Ovary (tissue), 10 donors: ENCODE measurements at places on chromosomes 7 and 10. TPM values are rescaled to one million over a fixed set of nuclear protein-coding genes. Genes with fewer than 3 reads are reported as not detected.

- no peak for DNase-seq
Observed at GRCh38 chr7:126569402-126569801, 683.3 kb downstream of the GRM8 start.

GRCh38 chr7:29965030-29965429, 24.6 kb downstream of the SCRN1 start:
- no peak for DNase-seq

- DNase-seq: no peak
Observed at GRCh38 chr7:121279822-121280221, 49.0 kb upstream of the WNT16 start.

DNA sequence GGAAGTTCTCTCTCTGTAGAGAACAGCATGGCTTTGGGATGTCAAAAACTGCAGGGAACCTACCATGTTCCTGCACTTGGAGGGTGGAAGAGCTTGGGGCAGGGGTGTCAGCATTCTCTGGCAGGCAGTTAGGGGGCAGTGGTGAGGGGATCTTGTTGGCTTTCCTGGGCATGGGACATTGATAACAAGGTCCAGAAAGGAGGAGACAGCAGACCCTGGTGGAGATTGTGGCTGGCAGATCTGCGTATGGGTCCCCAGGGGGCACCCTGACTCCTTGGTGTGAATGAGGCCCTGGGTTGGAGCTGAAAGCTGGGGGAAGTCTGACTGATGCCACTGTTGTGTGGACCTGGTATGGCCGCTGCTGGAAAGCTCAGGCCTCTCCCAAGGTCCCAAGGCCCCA, 22.9 kb upstream of the CAMK2B start:
- no peak for DNase-seq

DNA sequence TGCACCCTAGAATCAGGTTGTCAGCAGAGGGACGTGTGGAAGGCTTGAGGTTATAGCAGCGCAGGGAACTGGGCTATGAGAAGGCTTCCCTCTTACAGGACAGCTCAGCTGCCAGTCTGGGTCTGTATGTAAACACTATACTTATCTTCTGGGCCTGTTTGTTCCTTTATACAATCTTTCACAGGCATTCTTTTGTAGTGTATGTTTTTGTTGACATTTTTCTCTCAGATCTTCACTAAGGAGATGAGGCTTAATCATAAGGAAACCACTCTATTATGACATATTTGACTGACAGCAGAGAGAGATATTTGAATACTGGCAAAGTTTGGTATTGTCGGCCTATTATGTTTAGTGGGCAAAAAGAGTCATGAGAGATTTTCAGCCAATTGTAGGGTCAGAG, 929 bp downstream of the GBF1 start:
- DNase-seq: no peak

DNA sequence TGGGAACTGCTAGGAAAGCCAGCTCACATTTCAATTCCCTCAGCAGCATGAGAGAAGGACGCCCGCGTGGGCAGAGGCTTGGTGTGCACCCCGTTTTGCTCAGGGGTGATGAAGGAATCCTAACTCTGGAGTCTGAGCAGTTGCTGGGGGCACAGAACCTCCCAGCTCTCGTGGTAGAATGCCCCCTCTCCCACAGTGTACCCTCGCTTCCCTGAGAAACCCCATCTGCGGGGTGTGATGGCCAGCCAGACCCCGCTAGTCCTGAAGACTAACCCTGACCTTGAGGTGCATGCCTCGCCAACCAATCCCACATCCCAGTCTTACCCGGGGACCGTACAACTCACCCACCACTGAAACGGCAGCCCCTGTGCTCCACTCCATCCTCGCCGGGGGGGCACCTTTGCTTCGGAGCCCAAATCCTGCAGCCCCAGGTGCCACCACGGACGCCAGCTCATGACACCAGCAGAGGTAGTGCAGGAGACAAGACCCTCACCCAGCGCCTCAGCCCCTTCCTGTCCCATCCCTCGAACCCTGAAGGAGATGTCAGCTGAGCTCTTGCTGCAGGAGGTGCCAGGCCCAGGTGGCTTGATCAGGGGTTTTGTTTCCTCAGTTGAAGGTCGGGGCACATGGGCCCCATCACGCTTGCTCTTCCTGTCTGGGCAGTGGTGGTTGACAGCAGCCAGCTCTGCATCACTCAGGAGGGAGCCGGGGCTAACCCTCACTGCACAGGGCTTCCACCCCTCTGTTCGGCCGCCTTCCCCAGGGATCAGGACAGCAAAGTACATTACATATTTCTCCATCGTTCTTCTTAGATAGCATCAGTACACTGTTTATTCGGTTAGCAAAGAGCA, 236.5 kb downstream of the MGMT start:
- no peak for DNase-seq

DNA sequence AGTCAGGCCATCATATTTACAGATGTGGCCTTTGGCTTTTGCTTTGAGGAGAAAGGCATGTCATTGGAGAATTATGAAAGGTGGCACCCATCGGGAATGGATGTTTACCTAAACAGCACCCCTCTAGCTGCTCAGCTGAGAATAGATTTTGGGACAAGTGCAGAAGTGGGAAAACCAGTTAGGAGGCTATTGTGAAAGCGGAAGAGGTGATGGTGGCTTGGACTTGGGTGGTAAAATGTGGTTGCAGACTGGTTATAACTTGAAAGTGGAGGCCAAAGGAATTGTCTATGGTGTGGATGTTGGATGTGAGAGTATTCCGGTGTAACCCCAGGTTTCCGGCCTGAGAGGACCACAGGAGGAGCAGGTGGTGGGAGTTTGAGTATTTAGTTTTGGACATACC, 5.2 kb upstream of the SLC12A9 start:
- DNase-seq: no peak

GRCh38 chr10:79191951-79192676, 123.3 kb downstream of the ZMIZ1 start:
- no peak for DNase-seq

GRCh38 chr7:158468700-158469296, 118.8 kb downstream of the PTPRN2 start:
- DNase-seq: no peak

- peak; percentile 24 for DNase-seq
Observed at GRCh38 chr7:101783381-101784181, 33.8 kb upstream of the CUX1 start.

GRCh38 chr7:142628945-142629344, 120.3 kb upstream of the PRSS1 start:
- no peak for DNase-seq

DNA sequence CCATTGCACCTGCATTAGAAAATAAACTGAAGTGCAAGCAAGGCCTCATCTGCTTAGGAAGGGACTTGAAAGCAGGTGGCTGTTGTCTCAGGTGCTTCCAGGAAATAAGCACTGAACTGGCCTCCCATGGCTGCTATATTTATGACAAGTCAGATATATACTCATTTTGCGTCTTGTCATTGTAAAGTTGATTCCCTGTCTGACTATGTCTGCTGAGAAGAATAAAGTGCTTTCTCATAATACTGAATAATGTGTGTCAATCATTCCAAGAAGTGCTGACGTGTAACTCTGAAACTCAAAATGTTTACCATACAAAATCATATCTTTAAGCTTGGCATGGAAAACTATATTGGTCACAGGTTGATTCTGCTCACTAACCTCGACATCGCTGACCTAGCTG, 44.9 kb upstream of the SVOPL start:
- no peak for DNase-seq

GRCh38 chr10:57864765-57865680, 402.7 kb downstream of the IPMK start:
- no peak for DNase-seq

- no peak for DNase-seq
Observed at GRCh38 chr7:142535123-142535779, 214.0 kb upstream of the PRSS1 start.

DNA sequence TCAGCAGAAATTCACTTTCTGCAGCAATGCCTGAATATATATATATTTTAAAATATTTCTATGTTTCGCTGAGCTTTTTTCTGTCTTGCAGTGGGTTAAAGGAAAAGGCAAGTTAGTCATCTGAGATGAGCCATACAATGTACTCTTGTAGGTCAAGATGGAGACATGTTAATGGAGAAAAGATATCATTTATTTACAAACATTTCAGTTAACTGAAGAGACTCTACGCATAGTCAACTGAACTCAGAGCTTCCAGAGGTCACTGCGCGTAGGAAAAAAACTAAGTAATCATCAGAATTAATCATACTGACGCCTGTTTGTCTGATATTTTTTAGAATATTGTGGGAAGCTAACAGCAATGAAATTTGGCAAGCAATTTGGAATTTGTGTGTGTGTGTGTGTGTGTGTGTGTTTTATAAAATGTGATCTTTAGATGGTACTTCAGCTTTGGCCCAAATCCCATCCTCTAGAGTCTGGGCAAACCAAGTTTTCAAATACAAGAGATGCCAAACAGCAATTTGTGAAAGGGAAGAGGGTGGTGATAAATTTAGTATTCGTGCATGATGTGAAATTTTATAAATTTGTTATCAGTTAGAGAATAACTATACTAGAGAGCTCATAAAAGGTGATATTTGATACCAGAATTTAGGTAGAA, 193.9 kb upstream of the AGR3 start:
- DNase-seq: no peak

GRCh38 chr7:90720984-90721760, 125.1 kb downstream of the CDK14 start:
- DNase-seq: peak; percentile 25

- DNase-seq: peak; percentile 51
Observed at GRCh38 chr7:100435401-100436304, 644 bp downstream of the PPP1R35 start.

GRCh38 chr10:86366033-86366901, at the start of gene GRID1:
GRID1 (minus strand) TSS chr10:86366795.
- DNase-seq: peak; percentile 38

DNA sequence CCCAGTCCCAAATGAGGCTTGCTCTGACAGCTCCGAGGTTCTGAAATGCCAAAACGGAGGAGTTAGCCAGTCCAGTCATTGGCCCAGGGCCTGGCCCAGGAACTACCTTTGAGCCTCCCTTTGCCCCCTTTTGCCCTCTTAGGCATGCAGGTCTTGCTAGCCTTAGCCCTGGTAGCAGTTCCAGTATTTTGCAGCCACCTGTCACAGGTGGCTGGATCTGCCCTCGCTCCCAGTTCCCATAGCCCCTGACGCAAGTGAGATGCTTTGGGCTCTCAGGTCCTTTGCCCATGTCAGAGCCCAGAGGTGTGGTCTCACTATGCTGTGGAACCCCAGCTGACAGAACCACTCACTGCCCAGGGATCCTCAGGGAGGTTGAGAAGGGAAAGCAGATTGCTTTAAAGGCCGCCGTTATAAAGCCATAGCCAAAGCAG, 42.0 kb downstream of the GPRIN2 start:
- DNase-seq: no peak

- no peak for DNase-seq
Observed at GRCh38 chr7:66837007-66837406, 84.0 kb upstream of the TMEM248 start.

DNA sequence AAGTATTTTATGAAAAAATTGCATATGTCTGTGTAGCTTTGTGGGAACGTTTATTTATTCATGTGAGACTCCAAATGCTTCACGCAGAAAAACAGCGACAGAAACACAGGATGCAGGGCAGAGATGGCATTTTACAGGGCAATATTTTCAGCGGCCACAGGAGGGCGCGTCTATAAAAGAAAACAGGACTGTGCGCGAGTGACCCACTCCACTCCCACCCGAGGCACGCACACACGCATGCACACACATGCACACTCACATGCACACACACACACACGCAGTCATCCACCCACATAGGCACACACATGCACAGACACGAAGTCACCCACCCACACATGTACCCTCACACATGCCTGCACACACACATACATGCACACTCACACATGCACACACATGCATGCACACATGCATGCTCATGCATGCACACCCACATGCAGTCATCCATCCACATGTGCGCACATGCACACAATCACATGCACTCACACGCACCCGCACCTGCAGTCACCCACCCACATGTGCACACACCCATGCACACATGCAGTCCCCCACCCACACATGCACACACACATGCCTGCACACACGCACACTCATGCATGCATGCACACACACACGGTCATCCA, 96.3 kb downstream of the DNAJB6 start:
- DNase-seq: no peak

GRCh38 chr7:126589068-126589684, 663.6 kb downstream of the GRM8 start:
- DNase-seq: no peak

DNA sequence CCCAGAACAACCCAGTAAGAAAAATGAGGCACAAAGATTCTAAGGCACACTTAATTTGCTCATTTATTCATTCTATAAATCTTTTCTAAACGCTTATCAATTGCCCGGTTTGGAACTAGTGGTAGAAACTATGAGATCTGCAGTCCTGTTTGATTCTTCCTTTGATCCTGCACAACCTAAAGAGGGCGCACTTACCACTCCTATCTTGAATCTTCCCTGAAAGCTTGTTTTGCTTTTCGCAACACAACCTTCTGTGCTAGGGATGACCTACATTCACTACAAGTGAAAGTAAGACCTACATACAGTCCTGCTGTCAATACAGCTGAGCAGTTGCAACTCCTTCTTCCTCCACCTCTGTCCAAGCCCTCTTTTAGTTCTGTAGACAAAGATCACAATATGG, 12.6 kb upstream of the ARL4A start:
- no peak for DNase-seq

DNA sequence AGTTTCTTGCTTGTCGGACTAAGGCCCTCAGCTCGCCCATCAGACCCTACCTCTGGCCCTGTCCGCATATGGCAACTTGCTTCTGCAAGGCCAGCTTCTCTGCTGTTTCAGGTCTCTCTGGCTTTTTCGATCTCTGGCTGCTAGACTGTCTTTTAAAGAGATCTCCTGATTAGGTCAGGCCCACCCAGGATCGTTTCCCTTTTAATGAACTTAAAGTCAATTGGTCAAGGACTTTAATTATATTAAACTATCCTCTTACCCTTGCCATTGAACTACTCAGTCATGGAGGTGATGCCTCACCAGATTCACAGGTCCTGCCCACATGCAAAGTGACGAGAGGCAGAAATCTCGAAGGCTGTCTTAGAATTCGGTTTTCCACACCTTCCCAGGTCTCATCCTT, 670.9 kb downstream of the GATA3 start:
- no peak for DNase-seq

- no peak for DNase-seq
Observed at GRCh38 chr7:78213402-78213801, 414.8 kb downstream of the PHTF2 start.

Gene CYP2C19
- not detected for total RNA-seq

Gene SMURF1
- 37.0 TPM for total RNA-seq

Gene FAM13C
- 22.7 TPM for total RNA-seq

Gene KIAA1217
- 47.1 TPM for total RNA-seq

Gene TMEM120A
- 44.4 TPM for total RNA-seq

Gene LIMK1
- 36.4 TPM for total RNA-seq

Gene HSPA12A
- 47.5 TPM for total RNA-seq

Gene C10orf53
- not detected for total RNA-seq

Gene FAM241B
- total RNA-seq: 1.6 TPM

Gene MDFIC
- 15.9 TPM for total RNA-seq

Gene TMEM270
- total RNA-seq: not detected

Gene TBXAS1
- total RNA-seq: 6.1 TPM
